ENCODE measurements at places on chromosomes 1 and 21. TPM values are rescaled to one million over a fixed set of nuclear protein-coding genes. Genes with fewer than 3 reads are reported as not detected.

The KIAA1614 gene
- 7.7 TPM for total RNA-seq

The ROR1 gene
- 13.1 TPM for total RNA-seq

The DEPDC1 gene
- 0.78 TPM for total RNA-seq

The HAO2 gene
- total RNA-seq: 0.17 TPM

Data from mucosa of gallbladder (tissue), 1 donor.